Suprapubic skin (tissue), 4 donors: ENCODE measurements at places on chromosomes 6 and 20.

GRCh38 chr20:31547720-31548298, 33.6 kb downstream of the HM13 start:
- no peak for DNase-seq

- DNase-seq = no peak
Measured at GRCh38 chr6:122604676-122605075, 5.5 kb upstream of the PKIB start.

GRCh38 chr6:163170294-163170883, 244.1 kb upstream of the QKI start:
- DNase-seq = no peak

DNA sequence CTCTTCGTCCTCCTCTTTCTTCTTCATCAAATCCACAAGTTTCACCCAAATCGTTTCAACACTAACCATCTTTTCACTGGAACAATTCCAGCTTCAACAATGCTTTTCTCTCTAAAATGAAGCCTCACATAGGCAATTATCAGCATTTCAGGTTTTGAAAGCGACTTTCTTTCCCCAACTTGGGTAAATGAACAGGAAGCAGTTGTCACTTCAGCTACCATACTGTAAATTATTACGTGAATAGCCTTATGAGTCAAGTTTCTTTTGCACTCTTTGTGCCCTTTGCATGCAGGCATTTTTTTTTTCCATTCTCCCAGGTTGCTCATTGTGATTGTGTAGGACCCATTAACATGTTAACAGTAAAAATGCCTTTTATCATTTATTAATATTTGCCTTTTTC, 121.7 kb upstream of the BTBD3 start:
- no peak for DNase-seq

DNA sequence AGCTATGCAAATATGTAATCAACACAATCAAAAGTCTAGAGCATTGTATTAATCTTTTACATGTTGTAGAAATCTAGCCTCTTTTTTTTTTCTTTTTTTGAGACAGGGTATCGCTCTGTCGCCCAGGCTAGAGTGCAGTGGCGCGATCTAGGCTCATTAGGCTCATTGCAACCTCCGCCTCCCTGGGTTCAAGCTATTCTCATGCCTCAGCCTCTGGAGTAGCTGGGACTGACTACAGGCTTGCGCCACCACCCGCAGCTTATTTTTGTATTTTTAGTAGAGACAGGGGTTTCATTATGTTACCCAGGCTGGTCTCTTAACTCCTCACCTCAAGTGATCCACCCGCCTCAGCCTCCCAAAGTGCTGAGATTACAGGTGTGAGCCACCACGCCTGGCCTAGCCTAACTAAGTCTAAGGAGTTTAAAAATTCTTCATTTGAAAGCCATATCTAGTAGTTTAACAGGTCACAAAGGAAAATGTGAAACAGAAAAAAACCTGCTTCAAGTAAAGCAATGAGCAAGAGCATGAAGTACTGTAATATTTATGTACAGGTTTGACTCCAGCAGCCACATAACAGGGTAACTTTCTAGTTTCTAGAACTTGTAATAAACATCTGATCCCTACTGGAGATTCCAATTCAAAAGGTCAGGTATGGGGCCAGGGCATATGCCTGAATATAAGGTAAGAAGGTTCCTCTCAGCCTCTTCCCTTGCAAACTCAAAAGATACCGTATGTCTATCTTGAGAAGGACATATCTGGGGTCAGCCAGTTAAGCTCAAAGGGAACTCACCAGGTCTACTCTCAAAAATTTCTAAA, 4.4 kb downstream of the CPNE1 start:
- DNase-seq = peak; percentile 24

- no peak for DNase-seq
Measured at GRCh38 chr6:148516217-148516616, 173.6 kb downstream of the SASH1 start.

DNA sequence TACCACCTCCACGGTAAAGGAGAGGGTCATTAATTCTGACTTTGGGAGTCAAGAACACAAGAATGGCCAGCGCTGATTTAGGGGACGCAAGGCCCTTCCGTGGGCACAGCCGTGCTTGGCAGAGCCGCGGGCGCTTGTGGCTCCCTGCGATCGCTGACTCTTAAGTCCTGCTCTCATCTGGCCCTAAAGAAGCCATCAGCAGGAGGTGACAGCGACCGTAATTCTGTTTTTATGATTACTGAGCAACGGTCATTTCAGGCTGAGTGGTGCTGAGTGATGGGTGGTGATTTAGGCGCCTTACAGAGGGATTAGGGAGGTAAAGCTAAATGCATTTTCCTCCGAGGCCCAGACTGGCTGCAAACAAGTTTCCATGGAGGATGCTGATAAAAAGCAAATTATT, 364.6 kb upstream of the SULF2 start:
- no peak for DNase-seq

GRCh38 chr20:25178563-25179438, 16.7 kb upstream of the ENTPD6 start:
- DNase-seq = no peak

GRCh38 chr20:3710703-3711483, 1.5 kb downstream of the SIGLEC1 start:
- DNase-seq = peak; percentile 91

GRCh38 chr6:20411953-20412681, 10.4 kb downstream of the E2F3 start:
- DNase-seq = no peak

- no peak for DNase-seq
Measured at GRCh38 chr20:13694420-13695150, 55.9 kb upstream of the TASP1 start.

DNA sequence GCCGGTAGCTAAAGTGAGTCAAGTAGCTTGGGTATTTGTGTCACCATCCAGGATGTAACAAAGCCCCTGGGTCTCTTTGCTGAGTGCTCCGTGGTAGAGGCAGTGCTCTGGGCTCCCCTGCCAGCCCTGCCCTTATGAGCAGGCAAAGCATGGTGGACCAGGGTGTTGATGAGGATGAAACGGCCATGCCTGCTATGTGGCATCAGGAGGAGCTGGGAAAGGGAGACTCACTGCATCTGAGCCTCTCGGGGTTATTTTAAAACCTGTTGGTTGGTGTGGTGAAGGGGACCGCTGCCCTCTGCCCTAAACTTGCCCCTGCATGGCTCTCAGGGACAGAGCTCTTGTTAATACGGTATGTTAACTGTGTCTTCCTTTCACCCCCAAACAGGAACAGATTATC, 143.1 kb downstream of the DTNBP1 start:
- DNase-seq = peak; percentile 43

DNA sequence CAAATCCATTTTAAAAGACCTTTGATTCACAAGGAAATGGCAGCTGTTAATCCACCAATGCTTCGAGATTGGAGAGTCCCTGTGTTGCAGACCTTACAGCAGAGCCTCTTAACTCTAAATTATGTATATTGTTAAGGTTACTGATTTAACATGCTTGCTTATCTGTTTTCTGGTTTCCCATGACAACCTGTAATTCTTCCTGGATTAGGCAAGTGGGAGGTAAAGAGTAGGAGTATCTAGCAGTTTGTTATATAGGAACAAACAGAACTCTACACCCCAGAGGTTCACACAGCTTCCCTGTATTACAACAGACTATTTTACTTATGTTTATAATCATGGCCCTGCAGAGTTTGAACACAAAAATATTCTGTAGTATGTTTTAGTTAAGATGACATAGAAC, 39.5 kb downstream of the NKX2-4 start:
- no peak for DNase-seq

GRCh38 chr6:90997076-90997475, 410.2 kb upstream of the MAP3K7 start:
- DNase-seq = no peak

- DNase-seq = no peak
Measured at GRCh38 chr6:13012296-13012695, 295.7 kb downstream of the PHACTR1 start.

DNA sequence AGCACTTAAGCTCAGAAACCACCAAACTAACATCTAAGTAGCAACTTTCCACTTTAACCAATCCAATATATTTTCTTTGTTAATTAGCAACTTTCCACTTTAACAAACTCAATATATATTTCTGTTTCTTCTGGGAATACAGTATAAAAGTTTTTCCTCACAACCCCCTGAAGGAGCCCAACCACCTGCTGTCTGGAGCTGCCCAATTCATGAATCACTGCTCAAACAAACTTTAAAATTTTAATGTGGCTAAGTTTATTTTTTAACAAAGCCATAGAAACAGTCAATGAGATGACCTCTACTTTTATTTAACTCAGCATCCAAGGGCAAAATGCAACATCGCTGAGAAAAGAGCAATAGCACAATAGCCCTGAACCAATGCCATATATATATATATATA, 500.1 kb downstream of the EPM2A start:
- no peak for DNase-seq

DNA sequence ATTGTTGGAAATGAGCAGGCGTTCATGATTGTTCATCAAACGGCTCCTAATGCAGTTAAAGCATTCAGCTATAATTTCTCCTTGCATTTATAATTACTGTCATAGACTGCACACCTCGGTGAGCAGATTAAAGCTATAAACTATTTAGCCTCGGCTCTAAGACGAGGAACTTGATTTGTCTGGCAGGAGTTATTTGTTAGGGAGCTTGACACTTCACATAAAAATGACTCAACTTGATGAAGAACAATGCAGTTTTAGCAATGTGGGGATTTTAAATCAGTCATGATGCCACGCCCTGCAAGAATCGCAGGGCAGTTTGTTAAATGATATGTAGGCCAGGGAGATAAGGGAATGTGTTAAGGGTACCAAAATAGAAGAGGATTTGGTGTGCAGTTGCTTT, 290.2 kb downstream of the TSHZ2 start:
- DNase-seq = no peak
